Naive B cell (primary cell): ENCODE measurements at places on chromosomes 3 and 15. TPM values are rescaled to one million over a fixed set of nuclear protein-coding genes. Genes with fewer than 3 reads are reported as not detected.

GRCh38 chr3:195291121-195291520 is 20.2 kb upstream of the XXYLT1 start:
- DNase-seq = no peak

DNA sequence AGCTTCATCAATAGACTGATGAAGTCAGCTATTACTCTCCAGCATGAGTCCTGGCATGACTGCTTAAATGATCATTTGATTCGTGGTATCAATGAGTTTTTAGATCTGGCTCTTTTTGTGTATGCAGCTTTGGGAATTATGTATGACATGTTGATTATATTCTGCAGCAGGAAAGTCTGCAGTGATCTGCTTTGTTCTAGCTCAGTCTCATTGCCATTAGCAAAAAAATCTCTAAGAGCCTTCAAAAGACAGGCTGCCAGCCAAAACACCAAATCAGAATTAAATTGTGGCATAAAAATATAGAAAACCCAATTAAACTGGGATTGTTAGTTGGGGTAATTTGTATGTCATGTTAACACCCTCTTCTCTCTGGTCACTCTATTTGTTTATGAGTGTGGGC is 1021.0 kb upstream of the SEMA6D start:
- DNase-seq = no peak

GRCh38 chr3:52205727-52206372 is 7.9 kb downstream of the ALAS1 start:
- no peak for DNase-seq

- no peak for DNase-seq
These were observed 7.6 kb upstream of the GATA2 start for GRCh38 chr3:128500556-128500955.

- DNase-seq = no peak
These were observed 17.9 kb upstream of the IGDCC3 start for GRCh38 chr15:65395567-65396202.

DNA sequence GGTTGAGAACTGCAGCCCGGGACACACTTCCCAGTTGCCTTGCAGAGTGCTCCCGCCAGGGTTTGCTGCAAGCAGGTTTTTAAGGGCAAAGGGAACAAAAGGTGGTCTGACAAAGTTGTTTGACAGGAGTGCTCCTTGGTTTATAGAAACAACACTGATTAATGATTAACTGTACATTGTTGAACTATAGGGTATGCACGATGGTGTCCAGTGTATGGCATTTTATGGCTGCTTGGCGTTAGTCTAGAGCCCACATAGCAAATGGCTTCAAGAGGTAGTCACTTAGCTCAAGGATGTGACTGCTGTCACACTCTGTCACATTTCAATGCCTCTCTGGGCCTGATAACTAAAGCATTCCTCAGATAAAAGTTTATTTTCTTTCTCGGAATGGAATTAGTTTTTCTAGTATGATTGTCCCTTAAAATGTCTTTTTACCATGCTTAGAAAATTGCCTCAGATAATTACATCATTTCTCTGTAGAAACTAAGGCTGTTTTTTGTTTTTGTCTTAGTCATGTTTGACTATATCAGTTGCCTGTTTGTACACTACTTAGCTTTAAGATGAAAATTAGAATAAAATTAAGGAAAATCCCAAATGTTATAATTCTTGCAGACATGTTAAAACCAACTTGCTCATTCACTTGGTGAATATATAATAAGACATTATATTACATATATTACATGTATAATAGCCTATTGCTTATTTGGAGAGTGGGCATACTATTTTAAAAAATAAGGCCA is 61.3 kb upstream of the GATM start:
- no peak for DNase-seq

DNA sequence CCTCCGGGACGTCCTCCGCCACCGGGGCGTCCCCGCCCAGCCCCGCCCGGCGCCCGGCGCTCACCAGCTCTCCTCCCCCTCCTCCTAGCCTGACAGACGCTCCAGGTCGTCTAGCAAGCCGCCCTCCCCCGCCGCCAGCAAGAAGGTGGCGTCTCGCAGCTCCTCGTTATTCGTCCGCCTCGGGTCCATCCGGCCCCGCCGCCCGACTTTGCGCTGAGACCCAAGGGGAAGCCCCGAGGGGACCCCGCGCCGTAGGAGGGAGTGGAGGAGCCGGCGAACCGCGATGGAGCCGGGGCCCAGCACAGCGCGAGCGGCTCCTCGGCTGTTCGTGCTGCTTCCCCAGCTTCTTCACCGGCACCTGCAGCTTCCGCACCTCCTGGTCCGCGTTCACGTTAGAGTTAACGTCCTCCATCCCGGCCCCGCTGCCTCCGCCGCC is 26.3 kb upstream of the MTHFS start:
- no peak for DNase-seq

- no peak for DNase-seq
These were observed 253.2 kb upstream of the UBE2E1 start for GRCh38 chr3:23552506-23552905.

GRCh38 chr3:183227586-183227985 is 25.5 kb upstream of the B3GNT5 start:
- no peak for DNase-seq

DNA sequence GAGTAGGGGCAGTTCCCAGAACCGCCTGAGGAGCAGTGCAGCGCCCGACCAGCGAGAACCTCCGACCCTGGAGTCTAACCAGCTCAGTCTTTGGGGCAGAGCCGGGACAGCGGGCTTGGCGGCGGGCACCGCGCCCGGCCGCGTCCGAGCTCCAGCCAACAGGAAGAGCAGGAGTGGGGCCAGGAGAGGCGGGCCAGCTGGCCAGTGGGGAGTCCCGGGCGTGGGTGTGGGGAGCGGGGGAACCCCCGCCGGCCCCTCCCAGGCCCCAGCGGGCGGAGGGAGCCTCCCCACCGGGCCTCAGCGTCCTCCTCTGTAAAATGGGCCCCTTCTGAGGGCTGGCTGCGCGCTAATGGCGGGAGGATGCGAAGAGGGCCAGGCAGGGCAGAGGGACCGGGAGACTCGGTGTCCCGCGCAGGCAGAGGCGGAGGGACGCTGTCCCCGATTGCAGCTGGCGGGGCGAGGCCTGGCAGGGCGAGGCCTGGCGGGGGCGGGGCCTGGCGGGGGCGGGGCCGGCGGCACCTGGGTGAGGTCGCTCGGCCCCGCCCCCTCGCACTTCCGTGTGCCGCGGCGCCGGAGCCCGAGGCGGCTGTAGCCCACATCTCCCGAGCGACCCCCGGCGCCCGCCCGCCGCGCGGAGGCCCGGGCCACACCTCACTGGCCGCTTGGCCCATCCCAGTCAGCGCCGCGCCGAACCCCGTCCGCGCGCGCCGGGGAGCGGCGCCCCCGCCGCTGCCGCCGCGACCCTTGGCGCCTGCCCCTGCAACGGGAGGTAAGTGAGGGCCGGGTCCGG is at the start of gene PRKCD:
Gene PRKCD, plus strand, starts transcription at position 550 of the 790 bp plus-strand sequence. CDS start 17,214 bp downstream, outside the sequence.
- DNase-seq = peak; percentile 76

GRCh38 chr3:18499301-18499700 is 74.2 kb upstream of the SATB1 start:
- peak; percentile 79 for DNase-seq

DNA sequence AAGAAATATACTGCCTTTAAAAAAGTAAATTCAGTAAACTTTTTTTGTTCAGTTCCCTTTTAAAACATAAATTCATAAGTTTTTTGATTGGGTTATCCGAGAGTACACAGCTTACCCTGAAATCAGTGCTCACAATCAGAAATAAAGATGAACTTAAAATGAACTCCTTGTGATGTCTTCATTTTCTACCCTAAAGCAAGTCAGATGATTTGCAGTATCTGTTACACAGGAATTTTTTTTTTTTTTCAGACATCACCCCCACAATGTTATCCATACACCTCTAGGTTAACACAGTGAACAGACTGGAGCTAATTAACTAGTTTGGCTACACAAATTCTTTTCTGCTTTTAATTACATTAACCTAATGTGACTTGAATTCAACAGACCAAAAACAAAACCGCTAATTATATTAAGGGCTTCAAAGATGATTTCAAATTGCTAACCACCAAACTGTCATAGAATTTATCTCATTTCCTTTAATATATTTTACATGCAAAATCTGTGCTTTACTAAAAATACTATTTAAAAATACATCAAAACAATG is 1042.0 kb downstream of the ROBO1 start:
- DNase-seq = no peak

- no peak for DNase-seq
These were observed 276.6 kb downstream of the UACA start for GRCh38 chr15:70486451-70487386.

- DNase-seq = no peak
These were observed 1596.6 kb downstream of the SI start for GRCh38 chr3:163481738-163482137.

- DNase-seq = no peak
These were observed 303.2 kb upstream of the SOX14 start for GRCh38 chr3:137460944-137461343.

GRCh38 chr15:78304216-78305066 is 5.0 kb upstream of the SKIC8 start:
- no peak for DNase-seq

DNA sequence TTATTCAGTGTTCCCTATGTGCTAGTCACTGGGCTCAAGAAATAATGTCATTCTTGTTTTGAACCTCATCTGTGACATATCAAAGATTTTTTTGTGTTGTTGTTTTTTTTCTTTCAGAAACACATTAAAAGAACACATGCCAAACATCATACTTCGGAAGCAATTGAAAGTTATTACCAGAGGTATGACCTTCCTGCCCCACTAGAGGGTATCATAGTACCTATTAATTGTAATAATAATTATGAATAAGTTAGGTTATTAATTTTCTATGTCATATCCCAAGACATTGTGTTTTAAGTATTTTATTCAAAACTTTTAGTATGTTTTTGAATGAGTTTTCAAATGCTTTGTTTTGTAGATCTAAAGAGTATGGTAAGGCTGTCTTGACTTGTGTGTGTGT is 65.7 kb downstream of the CDIN1 start:
- no peak for DNase-seq

DNA sequence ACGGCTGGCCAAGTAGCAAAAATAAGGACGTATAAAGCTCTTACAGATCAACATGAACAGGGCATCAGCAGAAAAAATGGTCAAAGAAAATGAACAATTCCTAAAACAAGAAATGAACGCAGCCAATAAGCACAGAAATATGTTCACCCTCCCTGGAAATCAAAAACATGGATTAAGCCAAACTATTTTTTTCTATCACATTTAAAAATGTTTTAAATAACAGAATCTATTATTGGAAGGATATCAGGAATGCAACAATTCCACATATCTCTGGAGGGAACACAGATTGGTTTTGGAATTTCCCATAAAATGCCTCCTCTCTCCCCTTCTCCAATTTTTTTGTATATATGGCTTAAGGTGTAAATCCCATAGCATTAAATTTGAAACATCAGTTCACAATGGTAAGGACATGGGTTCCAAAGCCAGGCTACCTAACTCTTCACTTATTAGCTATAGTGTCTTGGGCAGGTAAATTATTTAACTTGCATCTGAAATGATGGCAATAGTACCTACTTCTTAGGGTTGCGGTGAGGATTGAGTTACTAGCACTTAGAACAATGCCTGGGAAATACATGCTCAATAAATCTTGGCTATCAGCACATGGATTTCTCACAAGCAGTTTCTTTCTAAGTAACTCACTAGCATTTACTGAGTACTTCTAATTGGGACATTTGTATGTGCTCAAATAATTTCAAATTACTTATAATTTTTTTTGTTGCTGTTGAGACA is 10.1 kb downstream of the UACA start:
- DNase-seq = no peak

DNA sequence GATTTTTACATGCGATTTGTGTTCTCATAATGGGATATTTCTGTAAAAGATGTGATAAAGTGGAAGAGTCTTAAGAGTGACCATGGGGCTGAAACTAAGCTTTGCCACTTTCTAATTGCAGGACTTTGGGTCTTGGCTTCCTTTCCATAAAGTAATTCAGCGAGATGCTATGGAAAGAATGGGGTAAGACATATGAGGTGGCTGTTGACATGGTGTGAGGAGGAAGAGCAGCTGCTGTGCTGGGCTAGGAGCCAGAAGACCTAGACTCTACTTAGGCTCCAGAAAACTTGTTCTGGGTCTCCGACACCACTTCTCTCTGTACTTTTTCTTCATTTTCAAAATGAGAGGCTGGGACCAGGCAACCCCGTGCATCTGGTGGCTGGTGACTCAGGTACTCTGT is 654.5 kb upstream of the CFAP20DC start:
- DNase-seq = no peak

- DNase-seq = no peak
These were observed 361.9 kb upstream of the ICE2 start for GRCh38 chr15:60840703-60841411.

DNA sequence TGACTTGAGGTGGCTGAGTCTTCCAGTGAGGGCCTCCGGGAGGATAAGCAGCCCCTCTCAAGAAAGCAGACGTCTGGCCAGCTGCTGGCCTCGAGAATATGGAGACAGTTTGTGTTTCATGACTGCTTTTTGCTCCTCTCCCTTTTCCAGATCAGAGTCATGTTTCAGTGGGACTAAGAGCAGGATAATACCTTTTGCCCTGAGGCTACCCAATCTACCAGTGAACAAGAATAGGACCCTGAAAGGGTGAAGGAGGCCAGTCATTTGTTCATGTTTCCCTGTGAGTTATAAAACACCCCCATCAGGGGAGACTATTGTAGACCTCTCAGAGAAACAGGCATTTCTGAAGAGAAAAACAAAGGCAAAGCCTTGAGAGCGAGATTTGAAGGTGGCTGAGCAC is 137.4 kb downstream of the RYR3 start:
- DNase-seq = no peak

GRCh38 chr3:107545680-107546120 is 22.9 kb downstream of the BBX start:
- no peak for DNase-seq

GRCh38 chr15:26394801-26395200 is 378.1 kb downstream of the GABRB3 start:
- no peak for DNase-seq

DNA sequence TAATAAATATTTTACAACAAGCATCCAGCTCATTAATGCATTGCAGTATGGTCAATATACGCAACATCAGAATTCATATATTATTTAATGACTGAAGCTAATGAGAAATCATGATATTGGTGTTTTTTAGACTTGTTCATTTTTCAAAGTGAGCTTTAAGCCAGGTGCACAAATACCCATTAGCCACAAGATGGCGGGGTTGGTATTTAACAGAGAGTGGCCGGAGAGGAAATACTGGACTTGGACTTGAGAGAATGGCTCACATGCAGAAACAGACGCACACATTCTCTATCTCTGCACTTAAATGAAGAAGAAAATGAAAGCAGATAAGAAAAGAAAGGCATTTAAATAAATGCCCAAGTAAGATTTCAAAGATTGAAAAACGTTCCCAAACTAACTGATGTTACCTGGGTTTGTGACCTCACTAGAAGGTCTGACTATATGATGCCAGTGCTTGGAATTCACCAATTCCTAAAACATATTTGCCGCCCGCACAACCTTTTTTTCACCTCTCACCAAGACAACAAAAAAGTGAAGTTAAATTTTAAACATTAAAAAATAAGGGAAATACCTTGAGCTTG is 21.2 kb upstream of the CRBN start:
- DNase-seq = peak; percentile 27

GRCh38 chr15:40155270-40155910 is 5.5 kb upstream of the BUB1B start:
- DNase-seq = no peak

LRTM1 gene
- not detected for polyA plus RNA-seq

BSN gene
- not detected for polyA plus RNA-seq

GNAT1 gene
- not detected for polyA plus RNA-seq

ITIH3 gene
- not detected for polyA plus RNA-seq

ARPP21 gene
- polyA plus RNA-seq = not detected

RTP1 gene
- not detected for polyA plus RNA-seq

ITPKA gene
- polyA plus RNA-seq = not detected

MANF gene
- 21.2 TPM for polyA plus RNA-seq

SMCO1 gene
- not detected for polyA plus RNA-seq

GOLGA6L2 gene
- not detected for polyA plus RNA-seq

STAB1 gene
- polyA plus RNA-seq = not detected

MESP1 gene
- polyA plus RNA-seq = 0.28 TPM

TIMP4 gene
- not detected for polyA plus RNA-seq

RARB gene
- not detected for polyA plus RNA-seq
